Foreskin keratinocyte (primary cell): ENCODE measurements at places on chromosomes 7 and 10.

DNA sequence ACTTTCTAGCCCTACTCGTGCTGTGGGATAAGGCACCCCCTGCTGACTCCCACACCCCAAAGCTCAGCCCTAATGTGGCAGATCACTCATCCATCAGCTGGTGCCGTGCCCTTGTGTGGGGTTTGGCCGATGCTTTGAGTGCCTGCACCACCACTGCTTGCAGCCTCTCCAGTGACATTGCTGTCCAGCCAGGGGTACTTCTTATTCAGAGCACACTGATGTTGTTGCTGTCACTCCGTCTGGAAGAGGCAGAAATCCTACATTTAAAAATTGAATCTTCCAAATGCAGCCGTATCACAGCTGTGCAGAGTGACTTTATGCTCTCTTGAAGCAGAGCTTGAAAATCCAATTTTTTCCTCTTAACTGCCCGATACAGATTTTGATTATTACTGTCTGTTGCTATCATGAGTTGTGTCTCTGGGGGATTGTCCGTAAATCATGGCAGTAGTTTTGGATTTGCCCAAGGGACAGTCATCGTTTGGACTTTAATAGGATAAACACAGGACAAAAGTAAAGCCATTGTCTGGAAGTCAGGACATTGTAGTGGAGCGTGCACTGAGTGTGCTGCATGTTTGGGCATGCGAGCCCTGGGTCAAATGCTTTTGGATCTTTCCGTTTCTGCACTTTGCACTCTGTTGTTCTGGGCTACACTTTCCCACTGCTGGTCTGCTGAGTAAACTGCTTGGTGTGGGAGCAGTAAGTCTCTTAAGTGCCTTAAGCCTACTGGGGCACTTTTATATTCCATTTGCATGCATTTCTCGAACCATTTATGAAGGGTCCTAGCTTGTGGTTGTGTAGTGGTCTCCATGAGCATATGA is 128.2 kb downstream of the DOCK1 start:
- no peak for DNase-seq

DNA sequence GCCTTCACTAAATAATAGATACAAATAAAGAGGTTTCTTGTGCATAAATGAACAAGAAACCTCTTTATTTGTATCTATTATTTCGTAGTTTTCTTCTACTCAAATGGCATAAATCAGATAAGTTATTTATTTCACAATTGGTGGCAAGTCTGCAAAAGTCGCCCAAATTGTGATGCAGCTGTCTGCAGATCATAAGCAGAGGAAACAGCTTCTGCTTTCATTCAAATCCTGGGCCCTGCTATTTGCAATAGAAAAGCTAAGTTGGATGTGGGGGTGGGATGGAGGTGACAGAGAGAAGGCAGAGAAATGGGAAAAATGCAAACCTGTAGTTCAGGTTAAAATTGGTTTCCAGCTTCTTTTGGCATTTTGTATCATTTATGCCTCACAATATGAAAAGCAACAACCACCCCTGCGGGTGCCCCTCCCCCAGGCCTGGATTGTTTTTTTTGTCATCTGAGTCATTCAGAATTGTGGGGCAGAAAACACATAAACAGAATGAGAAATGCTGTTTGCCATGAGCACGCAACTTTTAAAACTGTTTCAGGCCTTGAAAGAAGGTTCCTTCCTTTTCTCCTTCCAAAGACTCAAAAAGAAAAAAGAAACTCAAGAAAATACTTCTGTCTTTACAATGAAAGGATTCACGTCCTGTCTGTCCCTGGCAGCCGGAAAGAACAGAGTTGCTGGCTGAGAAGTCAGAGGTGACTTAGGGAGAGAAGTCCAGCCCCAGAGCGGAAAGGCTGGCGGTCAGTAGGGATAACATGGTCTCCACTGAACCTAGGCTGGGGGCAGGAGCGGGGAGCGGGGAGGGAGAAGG is 132.9 kb downstream of the BAMBI start:
- no peak for DNase-seq

DNA sequence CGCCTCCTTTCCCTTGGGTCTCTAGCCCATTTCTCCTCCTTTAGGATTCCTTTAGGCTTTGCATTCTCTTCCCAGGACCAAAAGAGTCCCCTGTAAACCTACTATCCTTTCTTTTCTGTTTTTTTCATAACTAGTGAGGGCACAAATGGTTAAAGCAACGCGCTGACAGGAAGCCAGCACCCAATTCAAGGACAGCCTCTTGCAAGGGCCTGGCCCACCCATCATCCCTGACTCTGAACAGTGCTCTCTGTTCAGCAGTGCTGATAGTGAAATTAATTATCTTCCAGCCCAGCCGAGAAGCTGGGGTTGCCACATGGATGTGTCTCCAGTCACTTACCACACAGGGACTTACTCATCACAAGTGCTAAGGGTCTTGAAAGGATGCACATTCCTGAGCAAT is 38.3 kb upstream of the RNF32 start:
- DNase-seq: no peak

- no peak for DNase-seq
Measured at GRCh38 chr7:92557249-92557648, 28.7 kb downstream of the RBM48 start.
